Activated CD8-positive, alpha-beta memory T cell treated with anti-CD3 and anti-CD28 coated beads for 1 hour (primary cell): ENCODE measurements at places on chromosomes 5 and 9.

DNA sequence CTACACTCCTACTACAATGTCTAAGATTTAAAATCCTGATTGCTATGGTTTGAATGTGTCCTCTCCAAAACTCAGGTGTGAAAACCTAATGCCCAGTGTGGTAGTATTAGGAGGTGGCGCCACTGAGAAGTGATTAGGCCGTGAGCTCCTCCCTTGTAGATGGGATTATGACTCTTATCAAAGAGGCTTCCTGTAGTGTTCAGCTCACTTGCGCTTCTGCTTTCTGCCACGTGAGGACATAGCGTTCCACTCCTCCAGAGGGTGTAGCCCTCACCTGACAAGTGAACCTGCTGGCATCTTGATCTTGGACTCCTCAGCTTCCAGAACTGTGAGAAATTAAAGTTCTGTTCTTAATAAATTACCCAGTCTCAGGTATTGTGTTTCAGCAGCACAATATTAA is 33.0 kb upstream of the WHRN start:
- DNase-seq: no peak

DNA sequence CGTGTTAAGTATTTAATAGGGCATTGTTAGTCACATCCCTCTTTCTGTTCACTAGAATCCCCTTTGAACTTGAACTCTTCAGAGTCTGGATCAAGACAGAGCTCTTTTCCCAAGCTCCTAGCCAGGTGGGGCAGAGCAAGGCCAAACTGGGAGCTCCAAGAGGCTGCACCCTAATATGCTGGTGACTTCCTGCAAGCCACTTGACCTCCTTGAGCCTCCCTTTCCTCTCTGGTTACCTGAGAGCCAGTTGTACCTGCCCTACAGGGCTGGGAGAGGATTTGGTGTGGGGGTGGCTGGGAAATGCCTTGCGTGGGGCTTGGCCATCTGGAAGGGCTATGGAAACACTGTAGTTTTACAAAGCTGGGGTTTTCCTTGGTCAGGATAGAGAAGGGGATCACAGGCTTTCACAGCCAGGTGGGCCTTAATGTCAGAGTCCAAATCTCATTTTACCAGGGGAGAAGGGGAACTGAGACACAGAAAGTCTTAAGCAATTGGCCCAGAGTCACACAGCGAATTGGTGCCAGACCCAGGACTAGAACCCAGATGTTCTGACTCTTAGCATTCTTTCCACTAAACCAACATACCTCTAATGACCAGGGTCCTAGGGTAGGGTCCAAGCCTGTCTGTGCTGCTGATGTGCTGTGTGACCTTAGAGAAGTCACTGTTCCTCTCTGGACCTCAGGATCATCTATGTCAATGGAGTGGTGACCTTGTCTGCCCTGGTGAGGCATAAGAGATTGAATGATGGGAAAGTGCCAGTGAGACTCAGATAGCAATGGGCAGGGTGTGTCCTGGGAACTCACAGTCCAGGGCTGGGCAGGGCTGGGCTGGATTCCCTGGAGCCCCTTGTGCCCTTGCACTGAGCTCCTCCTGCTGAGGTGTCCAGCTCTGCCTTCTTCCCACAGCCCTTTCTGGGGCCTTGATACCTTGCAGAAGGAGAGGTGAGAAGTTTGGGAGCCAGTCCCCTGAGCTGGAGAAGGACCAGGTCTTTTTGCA is 35.8 kb downstream of the GSN start:
- no peak for DNase-seq

DNA sequence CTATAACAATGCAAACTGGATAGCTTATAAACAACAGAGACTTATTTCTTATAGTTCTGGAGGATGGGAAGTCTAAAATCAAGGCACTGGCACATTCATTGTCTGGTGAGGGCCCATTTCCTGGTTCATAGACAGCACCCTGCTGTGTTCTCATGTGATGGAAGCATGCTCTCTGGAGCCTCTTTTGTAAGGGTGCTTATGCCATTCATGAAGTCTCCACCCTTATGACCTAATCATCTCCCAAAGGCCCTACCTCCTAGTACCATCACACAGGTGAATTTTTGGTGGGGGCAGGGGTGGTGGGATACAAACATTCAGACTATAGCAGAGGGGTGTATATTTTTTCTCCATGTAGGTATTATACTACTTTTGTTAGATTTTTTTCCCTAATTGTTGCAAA is 92.4 kb downstream of the UNC13B start:
- no peak for DNase-seq

GRCh38 chr9:2662496-2662895 is 40.9 kb downstream of the VLDLR start:
- no peak for DNase-seq

GRCh38 chr9:7341571-7341970 is 458.0 kb downstream of the DMAC1 start:
- DNase-seq: no peak

GRCh38 chr9:8533681-8534080 is 734.1 kb upstream of the DMAC1 start:
- no peak for DNase-seq

- no peak for DNase-seq
Measured at GRCh38 chr5:159184858-159185381, 24.4 kb downstream of the RNF145 start.

GRCh38 chr5:139646111-139646510 is 2.0 kb upstream of the CXXC5 start:
- no peak for DNase-seq

GRCh38 chr9:22117511-22118384 is 108.6 kb upstream of the CDKN2B start:
- DNase-seq: no peak

DNA sequence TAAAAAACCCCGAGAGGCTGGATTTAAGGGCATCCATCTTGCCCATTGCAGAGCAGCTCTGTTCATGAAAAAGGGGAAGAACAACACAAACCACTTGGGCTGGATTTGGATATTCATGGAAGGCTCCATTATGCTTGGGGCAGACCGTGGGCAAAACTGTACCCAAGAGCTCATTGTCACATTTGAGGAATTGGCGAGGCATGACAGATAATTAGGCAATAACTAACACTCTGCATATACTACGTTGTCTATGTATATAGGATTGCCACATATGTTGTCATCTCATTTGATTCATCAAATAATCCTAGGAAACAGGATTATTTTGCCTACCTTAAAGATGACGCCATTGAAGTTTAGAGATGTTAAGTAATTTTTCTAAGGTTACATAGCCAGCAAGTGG is 255.4 kb downstream of the SMARCA2 start:
- DNase-seq: no peak

DNA sequence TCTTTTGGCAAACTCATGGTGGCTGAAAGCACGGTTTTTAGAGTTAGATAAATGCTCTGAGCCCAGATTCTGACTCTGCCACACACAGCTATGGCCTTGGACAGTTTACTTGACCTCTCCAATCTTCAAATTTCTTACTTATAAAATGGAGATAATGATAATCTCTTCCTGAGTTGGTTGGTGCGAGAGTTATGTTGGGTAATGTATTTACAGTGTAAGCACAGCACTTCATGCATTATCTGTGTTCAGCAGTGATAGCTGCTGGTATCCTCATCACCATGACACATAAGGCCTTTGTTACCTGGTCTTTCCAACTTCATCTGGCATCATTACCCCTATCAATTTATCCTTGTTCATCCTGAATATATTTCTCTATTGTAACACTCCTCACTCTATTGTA is 178.8 kb upstream of the ELL2 start:
- DNase-seq: no peak

DNA sequence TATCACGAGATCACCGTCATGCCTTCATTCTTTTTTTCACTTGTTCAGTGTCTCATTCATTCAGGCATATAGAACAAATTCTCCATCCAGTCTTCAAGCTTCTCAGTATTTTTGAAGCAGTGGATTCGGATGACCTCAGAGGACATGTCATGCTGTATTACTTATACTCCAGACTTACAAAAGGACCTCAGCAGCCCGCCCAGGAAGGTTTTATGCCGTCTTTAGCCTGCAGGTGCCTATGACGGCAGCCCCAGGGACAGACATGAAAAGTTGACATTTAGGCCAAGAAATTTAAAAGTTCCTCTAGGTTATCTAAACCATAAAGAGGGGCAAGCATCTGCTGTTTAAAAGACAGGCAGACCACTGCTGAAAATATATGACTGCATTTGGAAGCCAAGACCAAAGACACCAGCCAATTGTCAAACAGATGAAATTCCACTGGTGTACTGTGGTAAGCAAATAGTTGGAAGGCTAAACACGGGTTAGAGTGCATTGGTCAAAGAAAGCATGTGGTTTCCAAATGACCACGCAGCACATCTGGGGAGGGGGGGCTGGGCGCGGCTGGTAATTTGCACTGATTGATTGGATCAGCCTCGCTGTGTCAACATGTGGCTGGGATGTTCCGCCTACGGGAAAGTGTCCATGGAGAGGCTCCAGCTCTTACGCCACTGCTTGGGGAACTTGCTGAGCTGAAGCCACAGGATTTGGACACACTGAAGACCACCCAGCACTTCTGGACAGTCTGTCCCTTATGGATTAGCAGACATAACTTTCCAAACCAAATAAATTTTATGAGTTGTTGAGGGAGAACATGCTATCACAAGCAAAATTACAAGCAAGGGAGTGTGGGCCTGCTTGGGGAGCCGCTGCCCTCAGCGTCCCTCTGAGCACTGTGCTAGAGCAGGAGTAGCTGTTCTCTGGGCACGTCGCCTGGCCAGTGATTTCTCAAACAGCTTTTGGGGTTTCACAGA is 173.6 kb downstream of the FANCC start:
- no peak for DNase-seq

DNA sequence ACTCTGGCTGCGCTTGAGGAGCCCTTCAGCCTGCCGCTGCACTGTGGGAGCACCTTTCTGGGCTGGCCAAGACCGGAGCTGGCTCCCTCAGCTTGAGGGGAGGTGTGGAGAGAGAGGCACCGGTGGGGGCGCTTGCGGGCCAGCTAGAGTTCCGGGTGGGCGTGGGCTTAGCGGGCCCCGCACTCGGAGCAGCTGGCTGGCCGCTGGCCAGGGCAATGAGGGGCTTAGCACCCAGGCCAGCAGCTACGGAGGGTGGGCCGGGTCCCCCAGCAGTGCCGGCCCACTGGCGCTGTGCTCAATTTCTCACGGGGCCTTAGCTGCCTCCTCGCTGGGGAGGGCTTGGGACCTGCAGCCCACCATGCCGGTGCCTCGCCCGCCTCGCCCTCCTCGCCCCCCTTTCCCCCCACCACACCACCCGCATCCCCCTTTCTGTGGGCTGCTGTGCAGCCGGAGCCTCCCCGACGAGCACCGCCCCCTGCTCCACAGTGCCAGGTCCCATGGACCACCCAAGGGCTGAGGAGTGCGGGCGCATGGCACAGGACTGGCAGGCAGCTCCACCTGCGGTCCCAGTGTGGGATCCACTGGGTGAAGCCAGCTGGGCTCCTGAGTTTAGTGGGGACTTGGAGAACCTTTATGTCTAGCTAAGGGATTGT is 954.5 kb downstream of the DTWD2 start:
- no peak for DNase-seq

DNA sequence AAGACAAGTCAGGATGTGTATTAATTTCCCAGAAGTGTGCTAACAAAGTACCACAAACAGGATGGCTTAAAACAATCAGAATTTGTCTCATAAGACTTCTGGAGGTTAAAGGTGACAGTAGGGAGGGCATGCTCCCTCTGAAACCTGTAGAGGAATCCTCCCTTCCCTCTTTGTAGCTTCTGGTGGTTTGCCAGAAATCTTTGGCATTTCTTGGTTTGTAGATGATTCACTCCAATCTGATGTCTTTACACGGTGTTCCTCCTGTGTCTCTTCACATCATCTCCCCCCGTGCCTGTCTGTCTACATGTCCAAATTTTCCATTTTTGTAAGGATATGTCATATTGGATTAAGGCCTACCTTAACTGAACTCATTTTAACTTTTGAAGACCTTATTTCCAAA is 471.5 kb downstream of the ZNF608 start:
- DNase-seq: no peak

- no peak for DNase-seq
Measured at GRCh38 chr5:135211083-135211790, 177.2 kb upstream of the PITX1 start.

DNA sequence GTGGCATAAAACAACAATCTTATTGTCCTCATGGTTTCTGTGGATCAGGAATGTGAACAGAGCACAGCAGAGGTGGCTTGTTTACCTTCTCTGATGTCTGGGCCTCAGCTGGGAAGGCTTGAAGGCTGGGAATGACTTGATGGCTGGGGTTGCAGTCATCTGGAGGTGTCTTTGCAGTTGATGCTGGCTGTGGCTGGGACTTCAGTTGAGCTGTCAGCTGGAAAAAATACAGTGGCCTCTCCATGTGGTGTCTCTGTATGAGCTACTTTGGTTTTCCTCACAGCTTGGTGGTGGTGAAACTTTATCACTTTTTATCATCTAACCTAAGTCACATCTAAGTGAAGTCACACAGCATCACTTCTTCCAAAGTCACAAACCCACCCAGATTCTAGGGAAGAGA is 24.7 kb upstream of the STX17 start:
- DNase-seq: no peak

DNA sequence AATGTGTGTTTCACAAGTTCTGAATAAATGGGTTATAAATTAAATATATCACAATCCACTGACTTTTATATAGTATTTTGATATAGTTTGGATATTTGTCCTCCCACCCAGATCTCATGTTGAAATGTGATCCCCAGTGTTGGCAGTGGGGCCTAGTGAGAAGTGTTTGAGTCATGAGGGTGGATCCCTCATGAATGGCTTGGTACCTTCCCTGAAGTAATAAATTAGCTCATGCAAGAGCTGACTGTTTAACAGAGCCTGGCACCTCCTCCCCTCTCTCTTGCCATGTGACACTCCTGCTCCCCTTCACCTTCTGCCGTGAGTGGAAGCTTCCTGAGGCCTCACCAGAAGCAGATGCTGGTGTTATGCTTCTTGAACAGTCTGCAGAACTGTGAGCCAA is 127.9 kb upstream of the PALM2AKAP2 start:
- no peak for DNase-seq

DNA sequence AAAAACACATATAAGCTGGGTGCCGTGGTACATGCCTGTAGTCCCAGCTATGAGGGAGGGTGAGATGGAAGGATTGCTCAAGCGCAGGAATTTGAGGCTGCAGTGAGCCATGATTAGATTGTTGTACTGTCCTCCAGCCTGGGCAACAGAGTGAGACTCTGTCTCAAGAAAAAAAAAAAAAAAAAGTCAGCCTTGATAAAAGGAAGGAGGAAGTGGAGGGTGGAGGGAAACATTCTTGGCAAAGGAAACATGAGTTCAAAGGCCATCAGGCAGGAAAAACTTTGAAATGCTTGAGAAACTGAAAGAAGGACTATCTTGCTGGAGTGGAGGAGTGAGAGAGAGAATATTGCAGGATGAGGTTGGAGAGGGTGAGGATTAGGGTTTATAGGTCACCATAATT is 18.3 kb upstream of the ANKHD1 start:
- no peak for DNase-seq

GRCh38 chr5:21672911-21673310 is 1180.2 kb downstream of the CDH12 start:
- DNase-seq: no peak

GRCh38 chr5:11322133-11322532 is 561.1 kb upstream of the DAP start:
- no peak for DNase-seq

DNA sequence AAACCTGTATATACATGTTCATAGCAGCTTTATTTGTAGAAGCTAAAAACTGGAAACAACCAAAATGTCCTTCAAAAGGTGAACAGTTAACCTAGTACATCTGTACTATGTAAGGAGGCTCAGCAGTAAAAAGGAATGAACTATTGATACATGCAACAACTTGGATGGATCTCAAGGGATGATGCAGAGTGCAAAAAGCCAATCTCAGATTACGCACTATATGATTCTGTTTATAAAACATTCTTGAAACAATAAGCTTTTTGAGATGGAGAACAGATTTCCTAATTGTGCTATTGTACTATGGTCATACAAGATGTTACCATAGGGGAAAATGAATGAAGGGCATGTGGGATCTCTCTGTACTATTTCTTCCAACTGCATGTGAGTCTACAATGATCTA is 88.9 kb downstream of the PAM start:
- DNase-seq: no peak
